Smooth muscle cell of the brain vasculature (primary cell): ENCODE measurements at places on chromosomes 2 and 18.

GRCh38 chr18:48872234-48873145, 78.3 kb downstream of the SMAD7 start:
- no peak for DNase-seq

DNA sequence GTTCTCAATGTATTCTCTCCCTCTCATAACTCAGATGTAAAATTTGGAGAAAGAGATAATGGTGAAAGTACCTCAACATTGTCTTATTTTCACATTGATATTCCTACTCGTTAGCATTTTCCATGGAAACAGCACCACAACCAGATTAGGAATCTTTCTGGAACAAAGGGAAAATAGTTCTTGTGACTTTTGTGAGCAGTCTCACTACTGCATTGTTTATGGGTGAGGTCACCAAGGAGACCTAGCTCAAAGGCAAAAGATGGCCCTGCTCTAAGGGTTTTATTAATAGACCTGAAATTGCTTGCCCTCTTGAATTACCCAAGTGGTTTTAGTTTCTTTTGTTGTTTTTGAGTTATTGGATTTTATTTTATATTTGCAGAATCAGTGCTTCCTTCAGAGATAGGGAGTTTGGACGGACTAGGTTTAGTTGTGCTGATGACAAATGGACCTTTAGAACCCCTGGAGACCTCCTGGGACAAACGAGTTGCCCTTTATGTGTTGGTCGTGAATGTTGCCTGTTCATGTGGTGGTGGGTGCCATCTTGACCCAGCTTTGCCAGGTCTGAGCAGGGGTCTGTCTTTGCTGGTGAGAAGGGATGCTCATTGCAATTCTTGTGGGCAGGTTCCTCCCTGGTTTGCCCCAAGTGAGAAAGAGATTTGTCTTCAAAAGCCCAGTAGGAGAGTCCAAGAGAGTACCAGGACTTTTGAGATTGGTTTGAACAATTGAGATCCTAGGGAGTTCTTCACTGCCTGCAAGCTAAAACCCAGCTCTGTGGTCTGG, 58.1 kb downstream of the INPP4A start:
- no peak for DNase-seq

DNA sequence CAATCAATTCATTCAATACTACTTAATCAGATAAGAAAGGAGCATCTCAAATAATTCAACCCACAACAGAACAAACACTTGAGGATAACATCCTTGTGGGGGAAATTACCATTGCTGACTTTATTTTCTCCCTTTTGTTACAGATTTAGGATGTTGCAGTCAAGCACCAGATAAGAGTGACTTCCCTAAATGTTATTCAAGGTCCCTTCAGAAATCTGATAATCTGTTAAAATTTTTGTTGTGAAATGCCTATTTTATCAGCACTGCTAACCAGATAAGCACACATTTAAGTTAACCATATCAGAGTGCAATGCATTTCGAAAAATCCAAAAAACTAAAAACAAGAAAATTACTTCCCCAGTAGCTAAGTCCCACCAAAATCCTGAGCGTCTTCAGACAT, 33.5 kb downstream of the SUMO1 start:
- no peak for DNase-seq

GRCh38 chr2:170323743-170324142, 145.8 kb downstream of the MYO3B start:
- no peak for DNase-seq

GRCh38 chr2:62964671-62965070, 86.0 kb upstream of the OTX1 start:
- no peak for DNase-seq

DNA sequence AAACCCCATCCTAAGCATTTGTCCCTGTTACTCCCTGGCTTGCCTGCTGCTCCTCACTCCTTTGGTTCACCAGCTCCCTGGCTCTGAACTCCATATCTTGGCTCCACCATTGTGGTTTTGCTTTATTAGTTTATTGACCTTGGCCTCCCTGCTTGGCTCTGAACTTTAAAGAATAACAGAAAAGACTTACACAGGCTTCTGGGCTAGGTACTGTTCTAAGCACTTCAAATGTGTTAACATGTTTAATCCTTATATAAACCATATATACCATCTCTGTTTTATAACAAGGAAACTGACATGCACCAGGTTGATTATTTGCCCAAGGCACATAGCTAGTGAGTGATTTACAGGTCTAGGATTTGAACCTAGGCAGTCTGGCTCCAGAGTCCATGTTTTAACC, 149.7 kb upstream of the CAPN13 start:
- no peak for DNase-seq

GRCh38 chr18:22558945-22559385, 141.2 kb upstream of the CTAGE1 start:
- DNase-seq, result peak; percentile 36

- DNase-seq, result no peak
Measured at GRCh38 chr2:205130111-205130829, 552.0 kb upstream of the NRP2 start.

DNA sequence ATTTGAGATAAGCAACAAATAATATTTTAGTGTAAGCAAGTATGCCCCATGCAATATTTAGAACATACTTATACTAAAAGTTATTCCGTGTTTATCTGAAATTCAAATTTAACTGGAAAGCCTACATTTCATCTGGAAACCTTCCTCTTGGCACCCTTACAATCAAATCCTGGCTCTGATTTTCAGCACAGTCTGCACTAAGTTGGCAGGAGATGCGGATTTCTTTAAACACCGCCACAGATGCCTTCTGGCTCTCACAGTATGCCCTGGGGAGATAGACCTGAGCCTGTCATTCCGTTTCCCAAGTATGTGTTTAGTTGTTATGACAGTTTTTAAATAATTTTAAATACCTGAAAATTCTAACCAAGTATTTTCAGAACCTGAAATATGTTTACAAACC, 7.3 kb upstream of the MLPH start:
- no peak for DNase-seq

- DNase-seq, result no peak
Measured at GRCh38 chr2:221571025-221571550, 1.0 kb downstream of the EPHA4 start.

DNA sequence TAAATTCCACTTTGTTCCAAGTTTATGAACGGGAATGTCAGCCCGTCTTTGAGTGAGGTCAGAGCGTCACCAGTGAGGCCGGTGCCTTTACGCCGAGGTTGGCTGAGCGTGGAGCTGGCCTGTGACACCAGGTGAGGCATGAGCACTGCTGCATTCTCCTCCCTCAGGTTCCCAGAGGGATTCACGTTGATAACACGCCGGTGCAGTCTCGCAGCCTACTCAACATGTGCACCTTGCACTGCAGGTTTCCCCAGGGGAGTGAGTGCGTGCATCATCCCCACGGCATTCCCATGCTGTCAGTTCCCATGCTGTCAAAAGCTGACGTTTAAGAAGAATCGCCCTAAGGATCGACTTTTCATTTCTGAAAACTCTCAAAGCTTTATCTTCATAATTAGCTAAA, 213.3 kb downstream of the LDLRAD4 start:
- no peak for DNase-seq

- no peak for DNase-seq
Measured at GRCh38 chr18:41526054-41526453, 429.0 kb upstream of the PIK3C3 start.

DNA sequence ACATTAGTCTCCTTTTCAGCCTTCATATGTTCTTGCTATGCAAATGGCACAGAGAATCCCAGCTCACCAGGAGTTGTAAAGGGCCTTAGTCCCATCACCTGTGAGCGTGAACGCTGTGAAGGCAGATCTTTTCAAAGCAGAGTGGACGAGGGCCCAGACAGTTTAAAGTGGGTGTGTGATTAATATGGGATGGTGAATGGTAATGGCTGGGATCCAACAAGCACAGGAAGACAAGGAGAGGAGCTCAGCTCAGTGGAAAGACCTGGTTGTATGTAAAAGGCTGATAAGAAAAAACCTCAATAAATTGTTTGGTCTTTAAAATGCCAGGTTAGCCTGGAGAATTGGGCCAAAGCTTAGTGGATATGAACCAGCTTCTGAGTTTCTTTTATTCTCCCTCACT, 326.2 kb downstream of the NYAP2 start:
- no peak for DNase-seq

DNA sequence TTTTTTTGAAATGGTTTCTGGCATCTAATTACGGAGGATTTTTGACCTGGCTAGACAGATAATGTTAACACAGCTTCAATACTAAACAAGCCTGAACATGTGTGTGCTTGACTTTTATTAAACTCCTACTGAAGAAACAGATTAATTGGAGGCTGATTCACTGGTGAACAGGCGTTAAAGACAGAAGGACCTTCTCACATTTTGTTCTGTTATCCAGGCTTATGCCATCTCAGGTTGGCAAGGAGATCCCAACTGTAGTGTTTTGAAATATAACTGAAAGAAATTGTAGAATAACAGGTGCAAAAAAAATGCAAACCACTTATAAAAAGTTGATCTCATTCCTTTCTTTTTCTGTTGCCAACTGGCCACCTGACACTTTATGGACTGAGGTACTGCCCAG, 269.6 kb downstream of the ARHGAP15 start:
- no peak for DNase-seq

DNA sequence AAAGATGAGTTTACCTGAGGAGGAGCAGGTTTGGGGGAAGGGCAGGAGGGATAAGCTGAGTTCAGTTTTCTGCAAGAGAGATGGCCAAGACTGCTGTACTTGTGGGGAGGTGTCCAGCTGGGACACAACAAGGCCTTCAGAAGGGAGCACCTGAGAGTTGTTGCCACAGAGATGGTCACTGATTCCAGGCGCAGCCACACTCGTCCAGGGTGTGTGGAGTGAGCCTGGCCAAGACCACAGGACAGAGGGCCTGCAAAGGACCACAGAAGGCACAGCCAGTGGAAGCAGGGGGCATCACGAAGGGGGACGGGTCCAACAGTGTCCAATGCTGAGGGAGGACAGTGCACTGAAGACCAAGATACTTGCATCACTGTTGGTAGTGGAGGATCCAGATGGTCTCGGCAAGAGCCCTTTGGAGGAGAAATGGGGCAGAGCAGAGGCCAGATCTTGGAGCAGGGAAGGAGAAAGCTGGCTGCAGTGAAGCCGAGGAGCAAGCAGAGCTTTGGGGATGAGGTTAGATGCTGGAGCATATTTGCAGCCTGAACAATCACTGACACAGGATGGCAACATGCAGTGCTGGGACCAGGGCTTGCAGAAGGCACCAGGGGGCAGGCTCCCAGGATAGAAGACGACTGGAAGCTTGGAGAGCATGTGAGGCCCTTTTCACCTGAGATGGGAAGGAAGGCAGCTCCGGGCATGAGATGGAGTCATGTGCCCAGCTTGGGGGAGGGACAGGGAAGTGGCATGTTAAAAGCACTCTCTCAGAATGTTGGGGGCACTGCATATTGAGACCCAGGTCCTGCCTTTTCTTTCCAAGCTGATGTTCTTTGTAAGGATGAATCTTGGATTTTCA, 214.0 kb downstream of the CYP26B1 start:
- DNase-seq, result no peak

DNA sequence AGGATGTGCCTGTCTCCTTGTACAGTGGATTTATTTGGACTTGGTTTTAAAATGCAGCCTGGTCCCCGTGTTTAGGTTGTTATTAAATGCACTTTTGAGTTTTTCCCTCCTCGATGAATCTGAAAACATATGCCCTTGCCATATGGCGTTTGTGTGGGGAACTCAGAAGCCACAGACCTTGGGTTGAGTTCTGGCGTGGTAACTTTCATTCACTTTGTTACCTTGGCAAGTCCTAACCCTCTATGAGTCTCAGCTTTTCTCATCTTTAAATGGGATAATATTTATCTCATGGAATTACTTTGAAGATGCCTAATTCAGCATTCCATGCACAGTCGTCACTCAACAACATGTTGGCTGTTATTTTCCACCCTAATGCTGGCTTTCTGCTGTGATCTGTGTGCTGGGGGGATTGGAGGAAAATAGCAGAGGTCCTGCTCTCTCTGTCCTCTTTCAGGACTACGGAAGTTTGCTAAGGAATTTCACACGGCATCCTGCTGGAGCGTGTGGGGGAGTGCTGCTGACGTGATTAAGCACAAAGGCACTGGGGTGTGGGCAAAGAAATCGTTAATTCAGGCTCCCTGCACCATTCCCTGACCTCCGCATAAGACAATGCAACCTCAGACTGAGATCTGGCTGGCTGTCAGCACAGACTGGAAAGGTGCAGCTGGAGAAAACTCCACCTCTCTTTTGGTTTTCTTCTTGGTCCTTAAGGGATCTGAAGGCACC, 61.7 kb downstream of the LDLRAD4 start:
- no peak for DNase-seq

DNA sequence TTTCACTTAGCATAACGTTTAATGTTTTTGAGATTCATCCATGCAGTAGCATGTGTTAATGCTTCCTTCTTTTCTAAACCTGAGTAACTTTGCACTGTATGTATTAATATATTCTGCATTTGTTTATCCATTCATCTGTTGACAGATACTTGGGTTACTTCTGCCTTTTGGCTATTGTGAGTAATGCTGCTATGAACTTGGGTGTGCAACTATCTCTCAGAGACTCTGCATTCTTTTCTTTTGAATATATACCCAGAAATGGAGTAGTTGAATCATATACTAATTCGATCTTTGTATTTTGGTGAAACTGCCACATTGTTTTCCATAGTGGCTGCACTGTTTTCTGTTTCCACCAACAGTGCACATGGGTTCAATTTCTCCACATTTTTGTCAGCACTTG, 128.3 kb downstream of the SH3BP4 start:
- no peak for DNase-seq

GRCh38 chr2:186927867-186928191, 78.9 kb upstream of the ZSWIM2 start:
- no peak for DNase-seq

GRCh38 chr2:108404784-108405397, 27.1 kb downstream of the SULT1C4 start:
- no peak for DNase-seq

DNA sequence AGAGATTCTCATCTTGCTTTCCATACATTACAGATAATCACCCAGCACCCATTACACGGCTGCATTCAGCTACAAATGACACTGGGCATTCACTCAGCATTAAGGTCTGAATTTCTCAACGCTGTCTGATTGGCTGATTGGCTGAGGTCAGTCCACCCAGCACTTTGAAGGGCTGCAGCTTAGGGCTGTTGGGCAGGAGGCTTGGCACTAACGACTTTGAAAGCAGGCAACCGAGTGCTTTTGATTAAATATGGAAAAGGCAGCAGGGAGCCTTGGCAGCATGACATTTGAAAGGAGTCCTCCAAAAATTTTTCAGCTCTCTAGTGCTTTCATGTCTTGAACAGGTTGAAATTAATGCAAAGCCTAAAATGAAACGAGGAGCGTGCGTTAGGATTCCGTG, 253.0 kb downstream of the DCDC2C start:
- DNase-seq, result no peak

- DNase-seq, result no peak
Measured at GRCh38 chr2:225411452-225411851, 11.9 kb downstream of the NYAP2 start.

GRCh38 chr2:35790292-35790691, 565.3 kb upstream of the CRIM1 start:
- DNase-seq, result no peak

DNA sequence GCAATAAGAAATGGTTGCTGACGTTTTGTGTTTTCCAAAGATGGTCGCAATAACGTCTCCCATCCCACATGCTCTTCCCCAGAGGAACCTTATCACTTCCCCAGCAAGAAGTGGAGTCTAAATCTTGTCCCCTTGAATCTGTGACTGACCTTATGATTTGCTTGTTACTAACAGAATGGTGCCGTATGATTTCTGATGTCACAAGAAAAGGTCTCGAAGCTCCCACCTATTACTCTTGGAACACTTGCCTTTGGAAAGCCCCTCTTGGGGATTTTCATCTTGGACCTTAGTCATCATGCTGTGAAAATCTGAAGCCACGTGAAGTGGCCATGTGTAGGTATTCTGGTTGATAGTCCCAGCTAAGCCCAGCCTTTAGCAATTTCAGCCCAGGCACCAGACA, 86.2 kb upstream of the GLS start:
- no peak for DNase-seq

GRCh38 chr2:215367662-215368492, 56.0 kb downstream of the ATIC start:
- no peak for DNase-seq
